Stimulated activated CD8-positive, alpha-beta memory T cell treated with anti-CD3 and anti-CD28 coated beads, Interleukin-7, amount 100 ng/mL, for 1 hour (primary cell): ENCODE measurements at places on chromosomes 13 and 19.

DNA sequence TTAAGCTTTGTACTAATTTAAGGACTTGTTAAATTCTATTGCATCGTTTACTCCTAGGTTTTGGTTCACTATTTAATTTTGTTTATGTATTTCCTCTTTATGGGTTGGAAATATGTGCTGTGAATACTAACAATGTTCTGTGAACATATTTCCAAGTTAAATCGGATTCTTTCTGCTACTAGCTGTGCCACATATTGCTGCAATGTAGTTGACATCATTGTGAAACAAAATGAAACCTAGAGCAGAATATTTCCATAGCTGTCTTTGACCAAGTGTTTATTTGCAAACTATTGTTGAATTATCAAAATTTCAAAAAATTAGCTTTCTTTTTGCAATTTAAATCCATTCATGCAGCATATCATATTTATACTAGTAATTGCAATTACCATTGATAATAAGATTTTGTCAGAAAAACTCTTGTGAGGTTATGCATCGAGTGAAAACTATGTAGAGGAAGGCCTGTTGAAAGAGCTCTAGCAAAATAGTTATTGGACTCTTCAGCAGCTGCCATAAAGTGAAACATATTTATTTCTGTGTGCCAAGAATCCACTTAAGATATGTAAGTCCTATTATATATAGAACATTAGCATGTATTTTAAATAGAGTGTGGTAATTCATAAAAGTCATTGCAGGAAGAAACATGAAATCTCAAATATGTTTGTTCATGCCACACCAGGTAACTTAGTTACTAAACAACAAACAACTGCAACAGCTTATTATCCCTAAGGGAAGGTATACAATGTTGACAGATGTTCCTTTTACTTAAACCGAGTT is 575.1 kb downstream of the SLITRK6 start:
- DNase-seq: no peak

DNA sequence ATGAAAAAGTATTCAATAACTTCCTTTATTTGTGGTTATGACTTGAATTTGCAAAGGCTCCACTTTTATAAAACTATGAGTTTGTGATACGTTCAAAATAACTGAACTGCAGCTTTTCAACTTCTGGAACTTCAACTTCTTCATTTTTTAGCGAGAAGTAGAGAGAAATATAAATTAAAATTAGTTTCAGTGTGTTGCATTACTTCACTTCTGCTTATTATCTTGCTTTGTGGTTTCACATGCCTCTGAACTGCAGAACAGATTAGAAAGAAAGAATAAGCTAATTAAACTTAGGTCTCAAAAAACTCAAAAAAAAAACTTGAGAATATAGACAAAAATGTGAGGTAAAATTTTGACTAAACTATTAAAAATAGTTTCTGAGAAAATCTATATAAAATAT is 1073.4 kb downstream of the PCDH17 start:
- DNase-seq: no peak

DNA sequence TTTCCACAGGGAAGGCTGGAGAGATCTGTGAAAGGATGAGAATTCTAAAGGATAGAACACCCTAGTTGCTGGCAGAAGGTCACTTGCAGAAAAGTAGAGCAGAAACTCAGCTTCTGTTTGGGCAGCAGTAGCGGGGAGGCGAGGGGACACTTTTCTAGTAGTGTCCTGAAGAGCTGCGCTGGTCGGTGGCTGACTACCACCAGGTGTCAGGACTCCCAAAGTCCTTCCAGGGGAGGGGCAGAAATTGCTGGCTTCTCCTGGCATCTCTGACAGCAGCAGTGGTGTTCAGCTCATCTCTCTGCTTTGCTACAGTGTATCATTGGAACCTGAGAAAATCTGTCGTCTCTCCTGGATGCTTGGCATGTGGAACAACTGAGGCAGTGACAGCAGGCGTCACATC is 120.9 kb downstream of the ZDHHC20 start:
- no peak for DNase-seq

DNA sequence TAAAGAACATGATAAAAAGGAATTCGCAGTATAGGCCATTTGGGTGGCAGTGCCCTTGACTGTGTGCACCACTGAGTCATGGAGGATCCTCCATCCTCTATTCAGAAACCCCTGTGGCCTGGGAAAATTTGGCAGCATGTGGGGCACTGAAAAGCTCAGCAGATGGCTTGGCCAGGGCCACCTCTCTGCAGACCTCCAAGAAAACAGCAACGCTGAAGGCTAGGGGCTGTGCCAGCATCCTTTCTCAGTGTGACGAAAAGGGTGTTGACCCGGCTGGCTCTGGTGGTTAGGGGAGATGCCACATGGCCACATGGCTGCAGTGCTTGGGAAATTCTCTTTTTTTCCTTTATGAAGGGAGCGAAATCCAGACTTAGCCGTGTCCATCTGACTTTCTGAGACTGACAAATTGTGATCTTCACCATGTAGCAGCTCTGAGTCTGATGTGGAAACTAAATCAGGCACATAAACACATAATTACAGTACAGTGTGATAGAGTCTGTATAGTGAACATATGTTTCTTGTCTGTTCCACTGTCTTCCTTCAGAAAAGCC is 178.0 kb downstream of the KCTD12 start:
- DNase-seq: no peak
